ENCODE measurements at places on chromosomes 5 and 9.

- DNase-seq: peak; percentile 37
These were observed 349.6 kb upstream of the SLC30A5 start for GRCh38 chr5:68744206-68744605.

DNA sequence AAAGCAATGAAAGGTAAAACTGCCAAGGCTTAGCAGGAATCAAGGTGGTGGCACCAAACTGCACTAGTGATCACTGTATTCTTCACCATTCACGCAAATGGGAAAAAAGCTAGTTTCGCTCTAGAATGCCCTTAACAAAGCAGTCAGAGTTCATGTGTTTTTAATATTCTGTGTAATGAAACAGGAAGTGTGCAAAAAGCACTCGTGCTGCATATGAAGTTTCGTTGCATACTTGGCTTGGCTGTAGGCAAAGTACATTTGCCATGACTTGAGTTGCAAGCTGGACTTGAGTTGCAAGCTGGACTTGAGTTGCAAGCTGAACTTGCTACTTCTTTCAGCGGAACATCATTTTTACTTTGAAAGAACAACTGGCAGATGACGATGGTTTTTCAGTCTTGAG is 55.4 kb downstream of the FOXI1 start:
- DNase-seq: no peak

- DNase-seq: no peak
These were observed 11.3 kb downstream of the FOXD1 start for GRCh38 chr5:73437101-73437776.

- DNase-seq: no peak
These were observed 55.2 kb downstream of the PLK2 start for GRCh38 chr5:58404734-58405133.

GRCh38 chr5:108541836-108542235 is 159.9 kb upstream of the FBXL17 start:
- DNase-seq: no peak

- DNase-seq: no peak
These were observed 237.0 kb downstream of the PAPPA start for GRCh38 chr9:116390303-116391228.

GRCh38 chr9:21267485-21268346 is 27.9 kb upstream of the IFNA14 start:
- no peak for DNase-seq

- no peak for DNase-seq
These were observed 1188.0 kb upstream of the CDH9 start for GRCh38 chr5:28226407-28226806.

DNA sequence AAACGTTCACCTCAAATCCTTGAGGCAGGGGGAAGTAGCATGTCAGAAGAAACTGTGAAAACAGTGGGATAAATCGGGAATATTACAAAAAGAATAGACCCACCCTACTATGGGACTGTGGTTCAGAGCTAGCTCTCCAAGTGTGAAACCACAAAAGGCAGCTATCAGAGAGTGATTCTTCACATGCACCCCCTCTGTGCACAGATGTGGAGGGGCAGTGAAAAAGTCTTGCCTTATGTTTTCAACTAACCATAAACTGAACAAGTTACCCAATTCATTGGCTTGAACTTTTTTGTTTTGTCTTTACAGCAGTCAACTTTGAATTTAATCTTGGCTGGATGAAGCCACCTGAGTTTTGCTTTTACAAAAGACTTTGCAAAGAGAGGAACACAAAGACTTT is 98.8 kb upstream of the NR4A3 start:
- no peak for DNase-seq

GRCh38 chr5:143624465-143624864 is 187.5 kb upstream of the HMHB1 start:
- no peak for DNase-seq

DNA sequence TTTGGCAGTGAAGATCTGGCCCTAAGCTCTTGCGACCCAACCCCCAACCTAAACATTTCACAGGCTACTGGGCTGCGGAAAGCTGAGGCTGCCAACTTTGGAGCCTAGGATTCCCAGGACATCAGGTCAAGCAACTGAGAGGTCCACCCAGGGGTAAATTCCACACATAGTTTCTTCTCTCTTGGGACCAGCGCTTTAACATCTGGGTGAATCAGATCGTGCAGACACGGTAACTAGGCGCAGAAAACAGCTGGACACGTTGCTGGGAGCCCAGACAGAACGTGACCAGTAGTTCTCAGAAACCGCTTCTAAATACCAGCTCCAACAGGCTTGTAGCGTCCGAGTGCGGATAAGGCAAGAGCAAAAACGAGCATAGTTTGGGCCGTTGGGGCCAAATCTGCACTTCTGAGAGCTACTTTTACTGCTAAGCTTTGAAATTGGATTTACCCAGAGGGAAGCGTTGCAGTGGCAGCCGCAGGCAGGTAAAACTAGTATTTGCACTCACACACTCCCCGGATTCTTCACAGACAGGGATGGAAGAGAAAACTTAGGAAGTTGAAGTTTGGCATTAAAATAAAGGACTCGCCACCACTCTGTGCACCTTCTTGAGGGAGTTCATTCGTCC is 11.8 kb downstream of the ITGA1 start:
- DNase-seq: no peak

DNA sequence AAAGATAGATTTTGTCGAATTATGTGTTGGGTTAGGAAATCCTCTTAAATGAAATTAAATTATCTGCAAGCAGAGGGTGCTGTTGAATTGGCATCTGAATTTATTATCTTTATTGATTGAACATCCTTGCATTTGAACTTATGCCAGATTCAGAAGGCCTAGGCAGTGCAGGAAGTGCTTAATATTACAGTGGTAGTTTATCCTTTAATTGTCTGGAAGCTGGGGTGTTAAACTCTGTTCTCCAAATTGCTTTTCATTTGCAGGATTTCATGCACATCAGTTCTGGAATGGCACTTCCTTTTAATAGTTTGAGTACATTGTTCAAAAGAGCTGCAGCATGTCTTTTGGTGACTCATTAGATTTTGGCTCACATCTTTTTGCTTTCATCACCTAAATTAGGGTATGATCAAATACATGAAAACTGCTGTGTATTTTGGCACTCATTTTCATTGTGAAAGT is 186.3 kb downstream of the KDM4C start:
- peak; percentile 89 for DNase-seq

DNA sequence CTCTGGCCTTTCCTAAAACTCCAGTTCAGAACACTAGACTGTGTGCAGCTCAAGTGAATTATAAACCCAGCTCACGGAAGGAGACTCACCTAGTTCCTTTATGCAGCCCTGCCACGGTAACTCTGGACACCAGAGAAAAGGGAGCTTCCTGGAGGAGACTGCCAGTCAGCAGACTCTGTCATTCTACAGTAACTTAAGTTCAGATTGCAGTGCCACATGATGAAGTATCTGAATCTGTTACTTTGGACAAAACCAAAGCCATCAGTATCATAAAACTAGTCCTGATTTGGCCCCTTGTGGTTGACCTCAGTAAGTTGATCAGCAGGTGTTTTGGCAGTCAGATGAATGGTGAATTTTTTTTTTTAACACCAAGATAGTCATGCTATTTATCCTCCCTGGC is 2.7 kb downstream of the MTRR start:
- no peak for DNase-seq

- no peak for DNase-seq
These were observed 21.4 kb downstream of the GARNL3 start for GRCh38 chr9:127285965-127286364.

DNA sequence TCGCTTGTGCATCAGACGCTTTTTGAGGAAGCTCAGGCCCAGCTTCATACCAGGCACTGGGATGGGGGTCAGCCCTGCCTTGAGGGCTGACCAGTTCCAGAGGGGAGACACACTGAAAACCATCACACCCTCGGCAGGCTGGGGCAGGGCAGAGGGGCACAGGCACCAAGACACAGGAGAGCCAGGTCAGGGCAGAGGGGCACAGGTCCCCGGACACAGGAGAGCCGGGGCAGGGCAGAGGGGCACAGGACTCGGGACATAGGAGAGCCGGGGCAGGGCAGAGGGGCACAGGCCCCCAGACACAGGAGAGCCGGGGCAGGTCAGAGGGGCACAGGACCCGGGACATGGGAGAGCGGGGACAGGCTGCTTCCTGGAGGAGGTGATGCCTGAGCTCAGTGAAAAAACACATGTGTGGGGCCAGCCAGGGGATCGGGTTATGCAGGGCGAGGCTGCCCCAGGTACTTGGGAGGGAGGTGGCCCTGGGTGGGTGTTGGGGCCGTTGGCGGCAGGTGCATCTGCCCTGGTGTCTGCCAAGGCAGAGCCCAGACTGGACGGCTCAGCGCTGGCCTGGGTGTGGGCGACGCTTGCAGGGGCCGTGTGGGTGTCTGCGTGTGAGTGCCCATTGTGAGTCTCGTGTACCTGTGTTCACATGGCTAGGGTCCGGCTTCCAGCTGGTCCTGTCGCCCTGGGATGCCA is 15.1 kb upstream of the SLC2A6 start:
- DNase-seq: no peak

GRCh38 chr5:32828492-32828891 is 117.4 kb downstream of the NPR3 start:
- DNase-seq: no peak

DNA sequence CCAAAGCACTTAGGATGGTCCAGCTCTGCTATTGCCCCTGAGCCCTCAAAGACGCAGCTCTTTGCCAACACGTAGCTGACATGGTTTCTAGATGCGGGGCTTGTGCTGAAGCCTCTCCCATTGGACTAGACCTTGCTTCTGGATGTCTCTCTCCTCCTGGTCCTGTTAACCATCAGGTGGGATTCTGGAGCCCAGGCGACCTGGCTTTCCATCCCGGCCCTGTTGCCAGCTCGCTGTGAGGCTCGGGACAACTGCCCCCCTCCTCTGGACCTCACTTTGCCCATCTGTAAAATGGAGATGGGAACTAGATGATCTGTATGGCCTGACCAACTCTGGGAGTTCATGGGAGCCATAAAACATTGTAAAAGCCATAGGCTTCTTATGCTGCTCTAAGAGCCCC is 4.0 kb downstream of the DBH start:
- no peak for DNase-seq

DNA sequence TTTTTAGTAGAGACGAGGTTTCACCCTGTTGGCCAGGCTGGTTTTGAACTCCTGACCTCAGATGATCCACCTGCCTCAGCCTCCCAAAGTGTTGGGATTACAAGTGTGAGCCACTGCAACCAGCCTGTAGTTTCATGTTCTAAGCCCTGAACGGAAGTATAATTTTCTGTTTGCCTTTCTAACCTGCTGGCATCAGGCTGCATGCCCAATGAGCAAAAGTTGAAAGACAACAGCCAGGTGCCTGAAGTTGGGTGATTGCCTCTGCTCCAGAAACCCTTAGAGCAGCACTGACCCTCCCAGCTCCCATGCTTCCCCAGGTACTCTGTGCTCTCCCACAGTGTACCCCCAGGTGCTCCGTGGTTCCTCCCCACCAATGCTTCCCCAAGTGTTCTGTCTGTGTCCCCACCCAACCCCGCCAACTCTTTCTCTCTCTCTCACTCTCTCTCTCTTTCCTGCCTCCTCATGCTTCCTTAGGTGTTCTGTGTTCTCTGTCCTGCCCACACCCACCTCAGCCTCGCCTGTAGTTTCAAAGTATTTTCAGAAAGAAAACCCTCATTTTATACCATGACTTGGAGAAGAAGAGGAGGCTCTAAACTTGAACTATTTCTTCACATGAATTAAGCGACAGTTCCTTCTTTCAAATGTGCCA is 145.3 kb downstream of the SNCAIP start:
- no peak for DNase-seq

GRCh38 chr9:38286766-38287165 is 105.7 kb upstream of the ALDH1B1 start:
- DNase-seq: no peak

DNA sequence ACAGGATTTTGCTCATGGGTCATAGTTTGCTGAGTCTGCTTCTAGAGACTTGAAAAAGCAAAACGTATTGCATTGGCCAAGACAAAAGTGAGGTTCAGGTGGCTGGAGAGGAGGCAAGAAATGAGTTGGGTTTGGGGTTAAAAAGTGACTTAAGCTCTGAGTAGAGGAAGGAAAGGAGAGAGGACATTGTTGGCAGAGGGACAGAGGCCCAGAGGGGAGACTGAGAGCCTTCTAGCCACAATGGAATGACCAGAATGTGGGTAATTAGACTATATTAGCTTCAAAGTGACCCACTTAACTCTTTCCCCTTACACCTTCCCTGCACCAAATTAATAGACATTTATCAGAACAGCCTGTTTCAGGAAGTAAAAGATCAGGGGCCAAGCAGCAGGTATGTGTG is 188.4 kb downstream of the ZNF462 start:
- DNase-seq: no peak

GRCh38 chr9:673966-674526 is 167.5 kb upstream of the DMRT1 start:
- DNase-seq: no peak

DNA sequence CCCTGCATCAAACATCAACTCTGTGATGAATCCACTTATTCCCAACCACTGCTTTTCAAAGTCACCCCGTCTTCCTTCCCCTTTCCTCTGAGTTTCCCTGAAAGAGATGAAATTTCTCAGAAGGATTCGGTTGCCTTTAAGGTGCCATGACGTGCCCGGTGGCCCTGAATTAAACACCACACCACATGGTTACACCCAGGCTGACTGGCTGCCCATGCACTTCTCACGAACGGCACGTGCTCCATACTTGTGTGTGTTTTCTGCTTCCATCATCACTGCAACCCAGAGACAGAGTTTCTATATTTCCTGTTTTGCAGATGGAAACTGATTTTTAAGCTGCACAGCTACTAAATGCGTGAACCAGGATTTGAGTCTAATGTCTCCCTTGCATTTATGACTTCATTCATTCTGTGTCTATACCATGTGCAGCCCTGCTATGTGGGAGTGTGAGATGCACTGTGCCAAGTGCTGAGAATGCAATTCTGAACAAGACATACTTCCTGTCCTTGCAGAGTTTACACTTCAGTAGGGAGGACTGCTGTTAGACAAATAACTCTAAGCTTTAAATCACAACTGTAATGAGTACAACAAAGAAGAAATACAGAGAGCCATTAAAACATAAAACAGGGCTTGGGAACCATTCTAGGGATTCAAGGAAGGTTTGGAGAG is 162.9 kb downstream of the NXNL2 start:
- no peak for DNase-seq

DNA sequence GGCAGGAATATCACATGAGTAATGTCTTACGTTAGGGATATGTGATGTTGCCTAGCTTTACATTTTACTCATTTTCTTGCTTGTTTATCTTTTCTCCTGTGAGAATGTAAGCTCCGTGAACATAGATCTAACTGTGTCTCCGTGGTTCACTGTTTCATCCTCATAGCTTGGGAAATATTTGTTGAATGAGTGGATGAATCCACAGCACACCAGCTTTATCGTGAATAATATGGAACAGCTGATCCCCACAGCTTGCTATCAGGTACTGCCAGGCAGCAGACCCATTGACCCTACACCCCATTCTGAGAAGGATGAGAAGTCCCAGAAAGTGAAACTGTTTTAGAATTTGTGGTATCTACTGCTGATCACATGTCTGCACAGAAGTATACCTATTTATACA is 106.8 kb upstream of the FBN2 start:
- no peak for DNase-seq

- no peak for DNase-seq
These were observed 388 bp downstream of the ANKS6 start for GRCh38 chr9:98795970-98796363.

- no peak for DNase-seq
These were observed 719 bp downstream of the PAIP2 start for GRCh38 chr5:139342423-139342723.

Measured in NCI-H446 treated with DMSO at 0.1 percent for 48 hours (cell line).